ENCODE measurements at places on chromosomes 2 and 18.
A peak's percentile ranks its signal among the peaks of the same experiment; 100 is the strongest.

DNA sequence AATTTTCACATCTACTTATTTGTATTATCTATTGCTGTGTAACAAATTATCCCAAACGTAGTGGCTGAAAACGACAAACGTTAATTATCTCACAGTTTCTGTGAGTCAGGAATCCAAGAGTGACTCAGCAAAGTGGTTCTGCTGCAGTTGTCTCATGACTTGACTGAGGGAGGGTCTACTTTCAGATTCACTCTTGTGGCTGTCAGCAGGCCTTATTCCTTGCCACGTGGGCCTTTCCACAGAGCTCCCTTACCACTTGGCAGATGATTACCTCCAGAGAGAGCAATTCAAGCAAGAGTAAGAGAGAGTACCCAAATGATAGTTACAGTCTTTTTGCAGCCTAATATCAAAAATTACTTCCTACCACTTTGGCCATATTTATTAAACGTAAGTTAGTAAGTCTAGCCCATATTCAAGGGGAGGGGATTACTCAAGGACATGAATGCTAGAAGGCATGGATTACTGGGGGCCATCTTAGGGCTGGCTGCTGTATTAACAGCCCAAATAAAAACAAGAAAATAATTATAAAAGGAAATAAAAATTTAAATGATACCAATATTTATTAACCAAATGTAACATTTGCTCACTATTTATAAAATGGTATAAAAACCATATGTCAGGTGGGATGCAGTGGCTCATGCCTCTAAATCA lies 48.7 kb upstream of the NBEAL1 start:
- no peak for DNase-seq

DNA sequence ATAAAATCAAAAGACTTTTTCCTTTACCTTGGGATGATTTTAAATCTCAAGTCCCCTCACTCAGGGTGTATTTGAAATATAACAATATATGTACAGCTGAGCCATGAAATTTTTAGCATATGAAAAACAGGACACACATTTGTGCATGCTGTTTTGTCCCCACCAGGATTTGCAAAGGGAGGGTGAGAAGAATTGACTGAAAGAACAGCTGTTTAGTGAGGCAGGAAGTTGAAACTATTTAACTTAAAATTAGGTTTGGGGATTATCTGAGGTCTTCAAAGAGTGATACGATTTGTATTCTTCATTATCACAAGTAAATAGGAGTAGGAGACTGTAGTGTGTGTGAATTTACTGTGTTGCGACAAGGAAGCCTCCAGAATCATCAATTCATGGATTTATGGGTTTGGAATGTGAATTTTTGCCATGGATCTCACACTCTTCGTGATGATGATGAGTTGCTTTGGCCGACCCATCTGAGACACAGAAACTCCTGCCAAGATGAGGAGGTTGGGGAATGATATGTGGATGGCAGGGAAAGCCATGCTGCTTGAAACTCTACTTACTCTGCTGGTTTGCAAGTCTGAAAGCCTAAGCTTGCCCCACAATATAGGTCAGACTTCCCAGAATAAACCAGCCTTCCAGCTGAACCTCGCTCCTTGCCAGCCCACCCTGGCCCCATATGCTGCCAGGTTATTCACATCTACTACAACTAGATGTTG lies 31.0 kb upstream of the SPATS2L start:
- no peak for DNase-seq

DNA sequence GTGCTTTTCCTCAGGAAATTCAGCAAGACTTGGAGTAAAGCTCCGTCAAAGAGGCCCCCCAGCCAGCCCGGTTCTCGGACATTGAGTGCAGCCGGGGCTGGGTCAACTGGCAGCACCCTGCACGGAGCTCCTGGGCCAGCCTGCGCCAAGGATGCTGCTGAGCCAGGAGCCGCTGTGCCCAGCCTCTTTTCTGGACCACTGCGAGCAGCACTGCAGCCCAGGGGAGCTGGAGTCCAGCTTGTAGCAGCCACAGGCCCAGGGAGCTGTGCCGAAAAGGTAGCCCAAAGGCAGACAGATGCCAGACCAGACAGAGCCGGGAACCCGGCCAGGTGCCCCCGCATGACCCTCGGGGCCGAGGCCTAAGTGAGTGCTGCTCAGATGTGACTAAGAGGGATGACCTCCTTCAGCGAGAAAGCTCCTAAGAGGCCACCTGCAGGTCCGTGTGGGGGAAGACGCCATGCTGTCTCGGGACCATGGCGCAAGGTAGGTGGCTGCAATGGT lies 7.3 kb downstream of the CLHC1 start:
- no peak for DNase-seq

GRCh38 chr2:233832414-233832813 lies 21.9 kb downstream of the HJURP start:
- DNase-seq = no peak

DNA sequence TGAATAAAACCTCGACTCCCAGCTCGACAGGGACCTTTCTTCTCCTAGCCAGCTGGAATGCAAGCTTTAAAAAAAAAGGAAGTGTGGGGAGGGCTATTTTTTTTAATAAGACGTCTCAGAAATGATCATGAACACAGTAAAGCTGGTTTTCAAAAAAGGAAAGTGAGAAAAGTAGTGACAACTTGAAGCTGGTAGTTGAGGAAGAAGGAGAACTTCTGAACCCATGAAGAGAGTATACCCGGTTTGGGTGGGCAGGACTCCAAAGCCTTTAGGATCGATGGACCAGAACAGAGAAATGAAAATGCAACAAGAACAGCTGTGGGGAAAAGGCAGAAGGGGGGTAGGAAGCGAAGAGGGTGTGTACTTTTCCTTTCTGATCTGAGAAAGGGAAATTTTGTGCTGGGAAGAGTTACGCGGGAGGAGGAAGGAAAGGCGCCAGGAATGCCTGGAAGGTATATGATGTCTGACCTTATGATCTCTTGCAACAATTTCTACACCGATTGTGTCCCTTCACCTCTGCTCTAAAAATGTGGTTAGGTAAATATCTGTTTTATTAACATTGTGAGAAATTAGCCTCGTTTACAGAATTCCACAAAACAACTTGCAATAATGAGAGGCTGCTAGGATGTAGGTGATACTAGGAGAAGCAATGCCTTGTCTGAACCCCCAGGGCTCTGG lies 22.6 kb upstream of the CYP1B1 start:
- DNase-seq = no peak

GRCh38 chr18:33580546-33580945 lies 2.5 kb downstream of the ASXL3 start:
- peak; percentile 45 for DNase-seq

GRCh38 chr2:240220371-240220770 lies 79.9 kb upstream of the OTOS start:
- no peak for DNase-seq

DNA sequence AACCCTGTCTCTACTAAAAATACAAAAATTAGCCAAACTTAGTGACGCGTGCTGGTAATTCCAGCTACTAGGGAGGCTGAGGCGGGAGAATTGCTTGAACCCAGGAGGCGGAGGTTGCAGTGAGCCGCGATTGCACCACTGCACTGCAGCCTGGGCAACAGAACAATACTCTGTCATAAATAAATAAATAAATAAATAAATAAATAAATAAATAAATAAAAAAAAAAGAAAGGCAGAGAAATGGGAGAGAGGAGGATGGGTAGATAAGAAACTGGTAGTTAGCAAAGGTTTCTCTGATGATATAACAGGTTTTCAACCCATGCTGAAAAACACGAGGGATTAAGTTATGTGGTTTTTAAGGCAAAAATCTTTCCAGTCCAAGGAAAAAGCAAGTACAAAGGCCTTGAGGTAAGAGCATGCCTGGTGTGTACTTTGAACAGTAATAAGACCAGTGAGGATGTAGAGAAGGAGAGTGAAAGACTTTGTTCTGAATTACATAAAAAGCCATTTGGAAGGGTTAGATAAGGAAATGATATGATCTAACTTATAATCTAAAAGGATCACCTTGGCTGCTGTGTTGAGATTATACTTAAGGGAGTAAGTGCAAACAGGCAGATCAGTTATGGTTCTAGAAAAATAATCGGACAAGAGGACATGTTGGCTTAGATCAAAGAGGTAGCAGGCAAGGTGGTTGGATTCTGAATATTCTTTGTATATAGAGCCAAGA lies 159.3 kb downstream of the PTH2R start:
- no peak for DNase-seq

DNA sequence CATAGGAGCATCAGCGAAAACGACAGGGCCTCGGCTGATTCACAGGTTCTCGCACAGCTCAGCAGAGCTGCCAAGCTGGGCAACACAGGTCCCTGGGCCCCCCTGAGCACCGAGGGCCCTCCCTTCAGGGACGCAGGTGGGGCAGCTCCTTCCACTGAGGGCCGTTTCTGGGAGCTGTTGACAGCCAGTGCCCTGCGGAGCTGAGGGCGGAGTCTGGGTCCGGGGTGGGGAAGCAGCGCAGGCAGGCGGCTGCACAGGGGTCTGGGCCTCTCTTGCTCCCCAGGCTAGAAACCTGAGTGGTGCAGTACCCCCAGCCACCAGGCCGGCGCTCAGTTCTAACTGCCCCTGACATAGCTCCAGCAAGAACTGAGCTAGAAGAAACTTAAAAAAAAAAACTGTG lies 65.7 kb downstream of the PXDN start:
- DNase-seq = no peak

DNA sequence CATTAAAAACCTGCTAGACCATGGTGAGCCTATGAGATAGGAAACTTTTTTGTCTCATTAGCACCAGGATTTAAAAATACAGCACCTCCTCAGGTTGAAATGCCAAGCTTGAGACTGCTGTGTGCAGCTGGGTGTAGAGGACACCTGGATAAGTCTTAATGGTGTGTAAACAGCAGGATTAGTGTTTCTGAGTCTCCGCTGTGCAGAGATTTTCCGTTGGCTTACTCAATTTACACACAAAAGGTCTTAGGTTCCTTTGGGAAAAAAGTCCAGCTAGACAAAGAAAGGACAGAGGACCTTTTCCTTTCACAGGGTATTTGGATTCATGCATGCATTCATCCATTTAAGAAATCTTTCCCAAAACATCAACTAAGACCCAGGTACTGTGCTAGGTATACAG lies 168.1 kb downstream of the NRXN1 start:
- peak; percentile 76 for DNase-seq

GRCh38 chr2:27227501-27227900 lies 10.3 kb downstream of the CAD start:
- no peak for DNase-seq

GRCh38 chr2:43114210-43114609 lies 112.2 kb downstream of the ZFP36L2 start:
- no peak for DNase-seq

GRCh38 chr2:217920879-217921603 lies 81.8 kb downstream of the TNS1 start:
- no peak for DNase-seq

- DNase-seq = no peak
Measured at GRCh38 chr2:102040229-102040628, 48.5 kb downstream of the IL1R2 start.

- DNase-seq = no peak
Measured at GRCh38 chr2:24814516-24814915, 21.3 kb downstream of the CENPO start.

DNA sequence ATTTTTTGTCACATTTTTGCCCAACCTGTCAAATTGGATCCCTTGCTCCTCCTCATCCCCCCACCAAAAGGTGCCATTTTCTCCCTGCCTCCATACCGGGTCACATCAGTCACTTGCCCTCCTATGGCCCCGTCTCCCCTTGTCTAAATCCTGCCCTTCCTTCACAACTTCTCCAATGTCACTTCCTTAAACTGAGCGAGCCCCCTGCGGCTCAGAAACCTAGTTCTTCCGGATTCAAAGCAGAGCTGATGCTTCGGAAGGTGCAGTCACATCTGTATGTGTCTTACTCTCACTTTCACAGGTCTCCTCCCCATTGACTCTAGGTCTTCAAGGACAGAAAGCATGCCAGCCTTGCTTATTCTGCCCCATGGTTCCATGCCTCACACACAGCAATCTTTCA lies 22.1 kb downstream of the TNP1 start:
- DNase-seq = no peak

DNA sequence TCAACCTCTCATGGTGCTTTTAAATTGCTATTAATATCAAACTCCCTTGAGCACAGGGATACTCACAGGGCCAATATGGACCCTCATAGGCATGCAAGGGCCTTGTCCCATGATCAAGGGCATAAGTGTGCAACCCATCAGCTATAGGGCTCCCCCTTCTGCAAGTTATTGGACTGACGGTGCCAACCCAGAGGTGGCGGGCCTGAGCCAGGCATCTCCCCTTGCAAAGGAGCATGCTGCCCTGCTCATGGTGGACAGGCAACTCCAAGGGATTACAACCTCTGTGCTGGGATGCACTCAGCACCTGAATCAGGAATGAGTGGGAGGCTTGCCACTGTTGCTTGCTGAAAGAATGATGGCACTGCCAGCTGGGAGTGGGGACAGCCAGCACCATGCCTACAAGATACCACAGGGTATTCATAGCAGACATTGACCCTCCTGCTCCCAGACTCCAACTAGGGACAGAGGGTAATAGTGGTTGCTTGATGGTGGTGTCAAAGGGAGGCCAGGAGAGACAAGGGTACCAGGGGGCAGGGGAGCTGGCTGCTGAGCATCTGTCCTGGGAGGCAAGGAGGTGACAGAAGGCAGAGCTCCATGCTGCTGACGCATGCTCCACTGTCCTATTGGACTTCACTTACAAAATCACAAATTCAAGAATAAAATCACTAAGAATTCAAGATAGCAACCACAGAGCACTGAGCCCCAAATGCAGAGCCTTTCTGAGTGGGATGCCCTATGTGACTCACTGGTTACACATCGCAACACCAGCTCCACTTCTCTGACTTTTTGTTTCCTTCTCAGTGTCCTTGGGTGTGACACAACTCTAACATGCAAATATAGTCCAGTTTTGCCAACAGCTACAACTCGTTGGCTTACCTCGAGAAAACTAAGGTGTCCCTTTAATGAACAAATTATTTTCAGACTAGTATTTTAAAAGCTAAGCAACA lies 157.1 kb upstream of the CCDC150 start:
- no peak for DNase-seq

GRCh38 chr2:54559593-54560145 lies 103.5 kb downstream of the SPTBN1 start:
- peak; percentile 70 for DNase-seq

DNA sequence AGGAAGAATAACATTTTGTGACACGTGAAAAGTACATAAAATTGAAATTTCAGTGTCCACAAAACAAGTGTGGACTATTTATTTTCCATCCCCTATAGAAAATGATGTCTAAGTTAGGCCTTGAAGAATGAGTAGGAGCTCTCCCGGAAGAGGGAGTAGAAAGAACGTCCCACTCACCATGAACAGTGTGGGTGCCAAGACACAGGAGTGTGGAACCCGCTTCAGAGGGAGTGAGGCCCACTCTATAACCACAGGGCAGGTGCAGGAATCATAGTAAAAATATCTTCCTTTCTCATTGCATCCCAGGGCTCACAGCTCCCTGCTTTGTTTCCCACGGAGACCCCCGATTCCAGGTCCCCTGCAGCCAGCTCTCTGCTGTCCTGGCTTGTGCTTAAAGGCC lies 5.2 kb downstream of the KCNF1 start:
- no peak for DNase-seq

DNA sequence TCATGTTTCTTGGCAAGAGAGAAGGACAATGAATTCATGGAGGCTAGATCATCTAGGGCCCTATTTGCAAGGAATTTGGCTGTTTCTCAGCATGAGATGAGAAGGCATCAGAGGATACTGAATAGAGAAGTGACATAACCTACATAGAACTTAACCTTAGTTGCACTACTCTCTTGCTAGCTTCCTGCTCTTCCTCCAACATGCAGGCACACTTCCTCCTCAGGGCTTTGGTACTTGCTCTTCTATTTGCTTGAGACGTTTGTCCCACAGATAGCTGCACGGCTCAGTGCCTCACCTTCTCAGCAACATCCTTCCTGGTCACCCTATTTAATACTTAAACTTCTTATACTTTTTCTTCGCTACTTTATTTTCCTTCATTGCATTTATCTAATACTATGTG lies 20.0 kb upstream of the LANCL1 start:
- DNase-seq = no peak

GRCh38 chr2:153464395-153464794 lies 14.2 kb downstream of the RPRM start:
- DNase-seq = peak; percentile 15

Data from NCI-H1417 (cell line).